ENCODE measurements at places on chromosomes 7 and 10. TPM values are rescaled to one million over a fixed set of nuclear protein-coding genes. Genes with fewer than 3 reads are reported as not detected.

Gene LBX1
- not detected for total RNA-seq

Gene TAC1
- 2.7 TPM for total RNA-seq

Gene ANKRD1
- 34.6 TPM for total RNA-seq

Gene EEF1AKMT2
- 28.7 TPM for total RNA-seq

Gene PLCE1
- total RNA-seq = 4.4 TPM

Gene SPAM1
- not detected for total RNA-seq

Gene SLC26A5
- total RNA-seq = not detected

Gene FAM3C
- total RNA-seq = 114 TPM

Gene COL26A1
- total RNA-seq = not detected

Gene HOXA7
- not detected for total RNA-seq

Gene IMPDH1
- 65.2 TPM for total RNA-seq

Gene GSTO2
- total RNA-seq = 1.4 TPM

Gene MRPS17
- total RNA-seq = 20.4 TPM

Gene SLC39A12
- not detected for total RNA-seq

Gene FKBP6
- total RNA-seq = not detected

Gene PALD1
- 1.6 TPM for total RNA-seq

Gene SSC4D
- 0.75 TPM for total RNA-seq

Gene BBIP1
- 53.5 TPM for total RNA-seq
